HT1080 (cell line): ENCODE measurements at places on chromosomes 16 and 17.
A peak's percentile ranks its signal among the peaks of the same experiment; 100 is the strongest.

- DNase-seq = no peak
These were observed 15.7 kb upstream of the ATF7IP2 start for GRCh38 chr16:10370096-10370726.

DNA sequence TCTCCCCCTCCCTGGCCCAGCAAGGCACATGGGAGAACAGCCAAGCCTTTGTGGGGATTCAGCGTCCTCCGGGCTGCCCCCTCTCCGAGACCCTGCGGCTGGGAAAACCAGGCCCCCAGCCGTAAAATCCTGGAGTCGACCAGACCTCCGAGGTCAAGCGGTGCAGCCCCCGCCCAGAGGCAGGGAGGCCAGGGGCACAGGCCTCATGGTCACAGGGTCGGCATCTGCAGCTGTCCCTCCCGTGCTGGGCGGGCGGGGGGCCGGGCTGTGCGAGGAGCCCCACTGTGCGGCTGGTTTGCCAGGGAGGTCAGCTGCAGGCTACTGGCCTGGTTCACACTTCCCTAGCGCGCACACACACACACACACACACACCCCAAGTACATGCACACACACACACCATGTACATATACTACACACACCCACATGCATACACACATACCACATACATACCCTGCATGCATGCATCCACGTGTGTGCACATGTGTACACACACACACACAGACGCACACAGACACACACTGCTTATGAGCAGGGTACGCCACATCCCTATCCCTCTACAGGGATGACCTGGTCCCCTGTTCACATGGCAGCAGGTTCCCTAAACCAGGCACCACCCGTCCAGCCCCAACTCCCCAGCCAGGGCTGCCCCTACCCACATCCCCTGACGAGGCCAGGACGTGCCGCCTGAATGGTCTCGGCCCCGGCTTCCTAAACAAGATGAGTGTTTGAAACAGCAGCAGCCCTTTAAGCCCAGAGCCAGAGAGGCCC is 108.9 kb upstream of the CIBAR2 start:
- DNase-seq = no peak

- DNase-seq = no peak
These were observed 5.3 kb downstream of the IGFALS start for GRCh38 chr16:1788095-1788707.

DNA sequence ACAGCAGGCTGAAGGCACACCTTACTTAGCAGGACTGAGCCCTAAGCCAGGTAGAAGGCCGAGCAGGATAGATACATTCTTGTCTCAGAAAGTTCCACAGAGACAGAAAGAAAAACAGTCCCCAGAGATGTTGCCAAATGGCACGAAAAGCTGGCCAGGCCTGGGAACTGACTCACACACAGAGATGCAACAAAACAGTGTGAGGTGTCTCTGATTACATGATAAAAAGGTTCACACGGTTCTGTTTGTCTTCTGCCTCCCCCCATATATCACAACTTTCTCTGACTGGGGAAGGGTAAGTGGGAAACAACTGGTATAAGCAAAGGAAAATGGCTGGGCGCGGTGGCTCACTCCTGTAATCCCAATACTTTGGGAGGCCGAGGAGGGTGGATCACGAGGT is 1.7 kb downstream of the WBP2 start:
- peak; percentile 43 for DNase-seq

DNA sequence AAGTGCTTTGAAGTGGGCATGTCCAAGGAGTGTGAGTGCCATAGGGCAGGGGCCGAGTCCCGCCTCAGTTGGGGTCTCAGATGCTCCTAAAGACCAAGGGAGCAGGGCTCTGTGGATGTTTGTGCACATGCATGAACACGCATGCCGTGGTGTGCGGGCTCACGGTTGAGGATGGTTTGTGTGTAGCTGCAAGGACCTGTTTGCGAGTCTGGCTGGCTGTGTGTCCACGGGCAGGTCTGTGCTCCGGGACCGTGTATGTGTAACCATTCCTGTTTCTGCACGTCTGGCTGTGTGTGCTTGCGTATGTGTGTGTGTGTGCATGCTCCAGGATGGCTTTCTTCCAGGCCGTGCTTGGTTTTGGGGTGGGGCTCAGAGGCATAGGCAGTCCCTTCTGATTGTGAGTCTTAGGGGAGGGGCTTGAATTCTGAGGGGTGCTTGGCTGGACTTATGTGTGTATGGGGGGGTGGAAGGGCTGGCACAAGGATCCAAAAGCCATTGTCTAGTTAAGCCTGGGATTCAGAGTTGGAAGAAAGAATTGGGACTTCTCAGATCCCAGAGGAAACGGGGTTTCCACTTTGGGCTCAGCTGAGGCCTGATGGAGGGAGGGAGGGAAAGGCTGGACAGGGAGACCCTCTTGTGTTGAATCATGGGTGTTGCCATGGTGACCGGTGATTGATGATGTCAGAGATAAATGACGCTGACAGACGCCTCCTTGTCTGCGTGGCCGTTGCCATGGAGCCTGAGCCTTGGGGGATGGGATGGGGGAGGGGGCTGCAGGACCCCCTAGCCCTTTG is 14.4 kb downstream of the GJD3 start:
- no peak for DNase-seq

DNA sequence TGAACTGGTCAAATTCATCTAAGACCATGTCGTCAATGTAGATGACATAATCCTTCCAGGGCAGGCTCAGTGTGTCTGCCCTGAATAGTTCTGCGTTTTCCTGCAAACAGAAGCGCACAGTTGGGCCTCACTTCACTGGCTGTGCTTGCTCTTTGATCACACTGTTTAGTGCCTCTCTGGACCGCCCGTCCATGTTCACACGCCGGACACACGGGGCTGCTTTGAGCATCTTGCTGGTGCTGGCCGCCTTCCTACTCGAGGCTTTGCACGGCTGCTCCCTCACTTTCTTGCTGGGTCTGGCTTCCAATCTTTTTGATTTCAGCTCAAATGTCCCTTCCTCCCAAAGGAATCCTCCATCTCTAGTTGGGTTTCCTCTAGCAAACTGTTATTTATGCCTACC is 37.4 kb downstream of the DNAH17 start:
- no peak for DNase-seq

GRCh38 chr16:10600782-10601443 is 20.5 kb upstream of the EMP2 start:
- no peak for DNase-seq

DNA sequence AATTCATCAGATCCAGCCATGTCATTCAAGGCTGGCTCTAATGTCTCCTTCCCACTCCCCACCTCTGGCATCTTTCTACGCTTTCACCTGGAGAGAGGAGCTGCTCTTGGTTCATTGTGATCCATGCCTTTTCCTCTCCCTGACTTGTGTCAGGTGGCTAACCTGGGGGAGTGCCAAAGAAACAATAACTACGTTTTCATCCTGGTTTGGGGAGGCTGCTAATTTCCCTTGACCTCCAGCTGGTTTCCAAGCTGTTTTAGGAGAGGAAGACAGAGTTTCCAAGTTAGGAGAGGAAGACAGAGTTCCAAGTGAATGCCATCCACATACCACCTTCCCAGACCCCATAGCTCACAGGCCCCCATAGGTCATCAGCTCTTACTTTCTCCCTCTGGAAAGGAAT is 40.0 kb upstream of the HLF start:
- DNase-seq = no peak
